Iris pigment epithelial cell (primary cell): ENCODE measurements at places on chromosomes 6 and 20.

GRCh38 chr6:132053511-132053910 is 102.3 kb upstream of the CCN2 start:
- peak; percentile 85 for DNase-seq

DNA sequence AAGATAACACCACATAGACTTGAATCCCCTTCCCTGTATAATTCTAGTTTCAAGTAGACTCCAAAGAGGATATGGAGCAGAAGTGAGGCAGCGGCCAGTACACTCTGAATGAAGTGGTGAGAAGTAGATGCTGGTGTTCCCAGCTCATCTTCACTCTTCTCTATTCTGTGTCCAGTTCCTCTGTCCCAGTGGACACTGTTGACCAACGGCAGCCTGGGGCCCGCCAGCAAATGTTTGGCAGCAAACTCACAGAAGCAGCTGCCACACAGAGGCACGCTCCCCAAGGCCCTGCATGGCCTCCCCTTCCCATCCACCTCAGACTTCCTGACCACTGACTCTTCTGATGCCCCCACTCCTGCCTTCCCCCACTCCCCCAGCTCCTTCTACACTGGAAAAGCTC is 358.9 kb upstream of the ID4 start:
- no peak for DNase-seq

GRCh38 chr6:27892649-27893058 is 19.5 kb downstream of the OR2B2 start:
- DNase-seq = peak; percentile 36

- no peak for DNase-seq
Measured at GRCh38 chr6:157754351-157754750, 68.7 kb upstream of the SNX9 start.

- DNase-seq = peak; percentile 6
Measured at GRCh38 chr6:106883808-106884262, 90.7 kb downstream of the CD24 start.

GRCh38 chr20:62742550-62742949 is 33.9 kb downstream of the NTSR1 start:
- no peak for DNase-seq

GRCh38 chr6:73180076-73180738 is 45.1 kb downstream of the KHDC1L start:
- DNase-seq = no peak

DNA sequence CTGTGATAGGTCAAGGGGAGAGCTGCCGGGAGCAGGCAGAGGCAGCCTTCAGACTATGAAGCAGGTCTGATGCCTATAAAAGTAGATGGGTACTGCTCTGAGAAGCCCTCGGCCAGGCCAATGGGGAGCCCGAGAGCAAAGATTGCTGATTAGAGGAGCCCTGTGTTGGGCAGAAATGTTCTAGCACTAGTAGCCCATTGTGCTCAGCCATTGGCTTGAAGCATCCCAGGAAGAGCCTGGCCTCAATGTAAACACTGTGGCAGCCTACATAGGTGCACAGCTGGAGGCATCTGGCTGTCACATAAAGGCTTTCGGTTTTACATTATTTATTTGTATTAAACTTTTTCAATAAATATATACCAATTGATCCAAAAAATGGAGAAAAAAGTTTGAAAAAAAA is 67.7 kb downstream of the SNAP25 start:
- no peak for DNase-seq

DNA sequence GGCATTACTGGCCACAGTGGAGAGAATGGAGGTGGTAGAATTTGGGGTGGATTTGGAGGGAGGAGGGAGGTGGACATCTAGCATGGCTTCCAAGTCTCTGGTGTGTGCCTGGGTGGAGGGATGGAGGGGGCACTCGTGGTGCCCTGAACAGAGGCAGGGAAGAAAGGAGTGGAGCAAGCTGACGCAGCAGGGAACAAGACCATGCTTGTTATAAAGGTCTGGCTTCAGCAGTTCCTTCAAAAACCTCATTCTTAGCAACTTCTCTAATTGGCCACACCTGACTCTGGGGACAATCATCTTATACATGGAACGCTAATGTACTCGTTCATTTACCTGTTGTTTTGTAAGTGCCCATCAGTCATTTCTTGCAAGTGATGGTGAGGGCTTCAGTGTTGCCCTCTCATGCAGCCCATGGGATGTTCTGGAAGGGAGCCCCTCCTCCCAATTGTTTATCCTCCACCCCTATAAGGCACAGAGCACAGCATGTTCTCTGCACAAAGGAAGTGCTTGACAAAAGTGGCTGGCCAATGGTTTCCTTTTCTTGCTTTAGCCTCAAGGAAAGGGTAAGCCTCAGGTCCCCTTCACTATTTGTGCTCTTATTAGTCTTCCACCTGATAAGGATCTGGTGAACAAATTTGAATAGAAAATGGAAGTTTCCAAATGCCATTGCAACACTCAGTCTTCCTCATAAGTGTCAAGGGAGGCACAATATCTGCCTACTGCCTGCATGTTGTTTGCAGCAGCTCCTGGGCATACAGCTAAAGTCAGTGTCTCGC is 39.3 kb downstream of the GFOD1 start:
- DNase-seq = no peak

- DNase-seq = no peak
Measured at GRCh38 chr6:169302255-169302654, 48.6 kb upstream of the THBS2 start.

GRCh38 chr6:169302716-169303115 is 49.1 kb upstream of the THBS2 start:
- DNase-seq = no peak

DNA sequence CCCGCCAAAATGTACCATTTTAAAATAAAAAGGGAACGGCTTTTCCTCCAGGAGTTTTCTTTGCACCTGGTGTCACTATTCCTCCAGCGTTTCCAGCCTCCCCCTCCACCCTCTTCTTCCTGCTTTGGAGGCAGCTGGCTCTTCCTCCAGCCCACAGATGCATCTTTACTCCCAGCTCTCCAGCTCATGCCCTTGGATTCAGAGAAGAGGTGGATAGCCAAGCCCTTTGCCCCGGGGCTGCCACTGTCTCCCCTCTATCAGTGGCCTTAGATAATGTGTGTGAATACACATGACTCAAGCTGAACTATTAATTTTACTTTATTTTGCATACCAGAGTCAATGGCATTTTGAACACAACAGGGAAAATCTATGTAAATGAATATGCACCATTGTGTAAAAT is 15.3 kb upstream of the CDH4 start:
- no peak for DNase-seq
